CD4-positive, alpha-beta memory T cell (primary cell): ENCODE measurements at places on chromosomes 3 and 15.

GRCh38 chr3:69865925-69866679, 126.8 kb downstream of the MITF start:
- no peak for DNase-seq

DNA sequence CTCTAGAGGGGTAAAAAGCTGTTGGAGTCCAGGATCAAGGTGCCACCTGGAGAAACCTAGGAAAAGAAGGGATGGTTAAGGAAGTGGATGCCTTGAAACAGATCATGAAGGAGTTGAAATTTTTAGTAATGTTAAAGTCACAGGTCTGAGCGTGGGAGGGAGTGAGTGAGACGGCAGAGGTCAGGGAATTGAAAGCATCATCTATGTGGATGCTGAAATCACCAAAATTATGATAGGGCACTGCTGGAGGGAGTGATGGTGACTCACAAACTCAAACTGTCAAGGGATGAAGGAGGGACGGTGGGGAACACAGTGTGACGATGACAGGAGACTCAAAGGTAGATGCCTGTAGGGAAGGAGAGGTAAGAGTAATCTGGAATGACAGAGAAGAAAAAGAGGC, 205.7 kb downstream of the OSBPL10 start:
- no peak for DNase-seq

DNA sequence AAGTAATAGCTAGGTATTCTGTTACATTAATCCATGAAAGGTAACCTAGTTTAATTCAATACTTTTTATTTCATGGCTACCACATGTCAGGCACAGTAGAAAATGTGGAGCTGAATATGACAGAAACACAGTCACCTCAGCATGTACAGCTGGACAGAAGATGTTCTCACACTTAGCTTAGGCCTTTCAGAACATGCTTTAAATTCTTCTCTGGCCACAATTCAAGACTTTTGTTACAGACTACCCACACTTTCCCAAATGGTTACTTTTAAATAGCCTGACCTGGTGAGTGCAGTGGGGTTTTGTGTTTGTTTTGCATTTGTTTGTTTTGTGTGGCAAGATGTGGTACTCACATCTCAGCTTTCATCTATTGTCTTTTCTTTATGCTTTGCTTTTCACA, 1079.5 kb downstream of the IGSF11 start:
- DNase-seq: no peak

GRCh38 chr15:45027220-45027619, 4.2 kb downstream of the SORD start:
- no peak for DNase-seq

DNA sequence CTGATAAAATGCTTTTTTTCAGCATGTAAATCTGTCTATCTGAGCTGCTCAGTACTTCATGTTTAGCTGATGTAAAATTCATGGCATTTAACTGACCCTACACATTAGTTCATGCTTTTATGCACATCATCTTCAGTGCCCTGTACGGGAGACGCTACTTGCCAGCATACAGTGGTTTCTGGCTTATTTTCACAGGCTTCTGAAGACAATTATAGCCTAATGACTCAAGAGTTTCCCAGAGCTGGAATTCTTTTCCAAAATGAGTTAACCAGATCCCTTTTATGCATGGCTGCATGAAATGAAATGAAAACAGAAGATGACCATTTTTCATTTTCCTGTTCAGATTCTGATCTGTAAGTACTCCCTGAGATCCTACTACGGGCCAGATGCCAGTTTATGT, 1061.5 kb downstream of the ROBO2 start:
- DNase-seq: no peak

DNA sequence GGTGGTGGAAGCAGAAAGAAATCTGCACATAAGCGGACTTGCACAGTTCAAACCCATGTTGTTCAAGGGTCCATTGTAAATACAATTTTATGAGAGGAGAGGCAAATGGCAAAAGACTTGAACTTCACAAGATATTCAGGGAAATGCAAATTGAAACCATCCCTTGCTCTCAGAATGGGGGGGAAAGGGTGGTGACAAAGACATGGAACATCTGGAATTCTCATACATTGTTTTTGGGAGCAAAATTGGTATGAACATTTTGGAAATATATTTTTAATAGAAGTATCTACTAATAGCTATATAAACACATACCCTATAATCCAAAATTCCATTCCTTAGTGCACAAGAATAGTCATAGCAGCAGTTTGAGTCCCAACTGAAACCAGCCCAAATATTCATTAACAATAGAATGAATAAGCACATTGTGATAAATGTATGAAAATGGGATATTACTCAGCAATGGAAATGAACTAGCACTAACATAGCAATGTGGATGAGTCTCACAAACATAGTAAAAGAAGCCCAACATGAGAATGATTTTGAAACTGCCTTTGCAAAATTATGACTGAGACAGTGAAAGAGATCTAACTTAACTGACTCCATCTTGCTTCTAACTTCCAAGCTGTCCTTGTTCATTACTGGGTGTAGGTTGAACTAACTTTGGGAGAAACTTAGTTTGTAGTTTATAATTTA, 77.2 kb downstream of the CD200R1L start:
- DNase-seq: no peak

- DNase-seq: no peak
Observed at GRCh38 chr3:70231266-70231701, 81.2 kb downstream of the MDFIC2 start.

GRCh38 chr15:68612979-68613740, 34.4 kb downstream of the CORO2B start:
- no peak for DNase-seq

DNA sequence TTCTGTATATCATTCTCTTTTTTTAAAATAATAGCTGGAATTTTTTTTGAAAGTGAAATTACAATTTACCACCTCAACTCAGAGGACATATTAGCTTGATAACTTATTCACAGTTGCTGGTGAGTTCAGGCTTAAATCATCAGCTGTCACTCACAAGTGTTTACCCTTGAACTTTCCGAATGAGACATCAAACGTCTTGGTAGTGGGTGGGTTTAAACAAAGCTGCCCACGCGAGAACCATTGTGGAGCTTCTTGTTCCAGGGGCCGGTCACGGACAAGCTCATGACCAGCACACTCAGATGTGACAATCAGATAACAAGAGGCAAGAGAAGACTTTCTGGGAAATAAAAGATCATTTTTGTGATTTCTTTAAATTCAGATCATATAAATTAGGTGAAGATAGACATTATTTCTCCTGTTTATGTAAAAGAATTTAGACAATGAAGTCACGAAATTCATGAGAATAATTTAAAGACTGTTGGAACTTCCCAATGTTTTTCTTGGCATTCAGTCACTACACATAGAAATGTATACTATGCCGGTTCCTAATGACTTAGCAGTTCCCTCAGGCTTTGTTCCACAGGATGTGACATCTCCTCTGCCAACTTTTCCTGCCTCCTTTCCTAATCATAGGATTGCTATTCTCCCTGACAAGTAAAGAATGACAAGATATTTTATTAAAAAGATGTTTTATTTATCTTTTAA, 29.3 kb downstream of the BTD start:
- DNase-seq: no peak

GRCh38 chr3:111850537-111850936, 8.5 kb upstream of the PHLDB2 start:
- DNase-seq: no peak

DNA sequence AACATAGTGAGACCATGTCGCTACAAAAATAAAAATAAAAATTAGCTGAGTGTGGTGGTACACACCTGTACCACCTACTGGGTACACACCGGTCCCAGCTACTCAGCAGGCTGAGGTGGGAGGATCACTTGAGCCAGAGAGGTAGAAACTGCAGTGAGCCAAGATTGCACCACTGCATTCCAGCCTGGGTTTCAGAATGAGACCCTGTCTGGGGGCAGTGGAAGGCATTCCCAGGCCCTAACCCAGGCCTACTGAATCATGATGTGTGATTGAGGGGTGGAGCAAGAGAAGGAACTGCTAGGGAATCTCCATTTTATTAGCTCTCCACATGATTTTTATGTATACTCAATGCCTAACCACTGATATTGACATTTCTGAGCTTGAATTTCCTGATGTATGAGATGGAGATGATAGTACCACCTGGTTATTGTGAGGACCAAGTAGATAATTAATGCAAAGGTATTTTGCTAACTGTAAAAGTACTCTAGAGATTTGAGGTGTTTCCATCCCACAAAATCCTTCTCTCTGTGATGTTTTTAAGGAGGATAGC, 169.5 kb upstream of the UMPS start:
- no peak for DNase-seq

DNA sequence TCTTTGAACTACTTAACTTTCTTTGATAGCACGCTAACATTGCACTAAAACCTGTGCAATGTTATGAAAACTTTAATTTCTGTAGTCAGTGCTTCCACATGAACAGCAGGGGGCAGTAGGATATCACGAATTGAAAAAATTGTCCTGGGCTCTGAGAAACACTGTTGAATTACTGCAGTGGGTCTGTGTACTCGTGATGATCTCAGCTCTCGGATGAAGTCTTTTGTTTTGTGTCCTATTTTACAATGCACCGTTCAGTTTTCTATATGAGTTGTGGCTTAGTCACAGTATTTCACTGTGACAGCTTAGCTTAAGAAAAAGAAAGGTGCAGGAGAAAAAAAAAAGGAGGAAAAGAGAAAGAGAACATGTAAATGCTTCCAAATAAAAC, 141.3 kb upstream of the CCDC54 start:
- peak; percentile 66 for DNase-seq

DNA sequence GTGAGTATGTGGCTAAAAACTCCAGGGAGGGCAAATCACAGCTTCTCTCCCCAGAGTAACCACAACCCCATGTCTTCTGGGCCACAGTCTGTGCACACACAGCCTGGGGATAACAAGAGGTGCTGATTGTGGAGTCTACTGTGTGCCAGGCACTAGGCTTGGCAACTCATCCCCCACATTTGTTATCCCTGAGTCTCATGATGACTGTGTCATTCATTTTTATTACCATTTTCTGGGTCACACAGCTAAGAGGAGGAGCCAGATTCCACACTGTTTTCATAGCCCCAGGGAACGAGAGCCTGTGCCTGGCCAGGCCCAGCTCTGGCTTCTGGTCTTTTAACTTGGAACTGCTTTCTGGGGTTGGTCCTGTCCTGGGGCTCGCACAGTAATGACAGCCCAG, 34.5 kb downstream of the ESYT3 start:
- no peak for DNase-seq

DNA sequence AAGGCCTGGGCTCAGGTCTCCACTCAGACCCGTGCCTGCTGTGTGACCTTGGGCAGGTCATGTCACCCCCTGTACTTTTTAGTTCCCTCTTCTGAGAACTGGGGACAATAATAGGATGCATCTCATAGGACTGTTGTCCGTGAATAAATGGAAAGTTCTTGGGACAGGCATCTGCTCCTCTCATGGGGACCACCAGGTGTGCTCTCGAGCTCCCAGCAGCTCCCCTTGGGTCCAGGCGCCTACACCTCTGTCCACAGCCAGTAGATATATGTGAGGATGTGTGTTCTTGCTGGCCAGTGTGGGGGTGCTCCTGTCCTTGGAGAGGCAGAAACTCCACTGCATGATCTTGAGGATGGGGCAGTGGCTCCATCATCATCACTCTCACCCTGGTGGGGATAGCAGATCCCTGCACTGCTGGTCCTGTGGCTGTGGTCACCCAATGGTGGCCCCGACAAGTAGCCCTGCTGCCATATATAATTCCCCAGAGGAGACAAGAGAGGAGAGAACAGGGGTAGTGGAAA, 257.6 kb upstream of the TLE3 start:
- no peak for DNase-seq

- no peak for DNase-seq
Observed at GRCh38 chr3:4409415-4409814, 57.7 kb downstream of the SUMF1 start.

- no peak for DNase-seq
Observed at GRCh38 chr3:149333176-149333859, at the start of gene TM4SF18. Gene TM4SF18, minus strand, starts transcription at chr3:149333636. Its CDS starts 254 bp downstream, at chr3:149333382.

DNA sequence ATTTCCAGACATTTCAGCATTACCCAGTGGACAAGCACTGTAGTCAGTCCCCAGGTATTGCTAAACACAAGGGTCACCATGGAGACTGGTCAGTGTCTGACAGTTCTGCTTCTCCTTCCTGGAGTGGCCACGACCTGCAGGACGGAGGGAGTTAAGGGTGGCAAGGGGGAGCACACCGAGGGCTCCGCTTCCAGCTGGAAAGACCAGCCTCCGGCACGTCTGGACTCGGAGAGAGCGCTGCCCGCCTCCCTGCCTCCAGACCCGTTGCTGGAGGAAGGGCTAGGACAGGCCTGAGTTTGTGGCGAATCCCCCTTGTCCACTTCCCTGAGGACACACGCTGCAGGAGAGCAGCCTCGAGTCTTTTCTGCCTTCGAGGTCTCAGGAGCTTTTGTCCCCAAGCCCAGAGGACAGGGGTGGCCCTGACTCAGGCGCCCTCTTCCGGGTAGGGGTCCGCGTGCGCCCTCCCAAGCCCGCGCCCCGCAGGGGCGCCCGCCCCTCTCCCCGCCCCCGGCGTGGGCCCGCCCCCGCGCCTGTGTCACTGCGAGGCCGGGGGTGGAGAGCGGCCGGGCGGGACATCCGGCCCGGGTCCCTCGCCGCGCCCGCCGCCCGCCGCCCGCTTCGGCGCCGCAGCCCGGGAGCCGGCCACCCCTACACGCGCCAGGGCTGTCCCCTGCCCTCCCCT, at the start of gene CHST14:
Gene CHST14 (plus strand): TSS at position 562 of the 682 bp plus-strand sequence. CDS start 230 bp downstream, outside the sequence.
- DNase-seq: peak; percentile 70

GRCh38 chr3:68892297-68892696, 40.0 kb downstream of the TAFA4 start:
- DNase-seq: no peak

DNA sequence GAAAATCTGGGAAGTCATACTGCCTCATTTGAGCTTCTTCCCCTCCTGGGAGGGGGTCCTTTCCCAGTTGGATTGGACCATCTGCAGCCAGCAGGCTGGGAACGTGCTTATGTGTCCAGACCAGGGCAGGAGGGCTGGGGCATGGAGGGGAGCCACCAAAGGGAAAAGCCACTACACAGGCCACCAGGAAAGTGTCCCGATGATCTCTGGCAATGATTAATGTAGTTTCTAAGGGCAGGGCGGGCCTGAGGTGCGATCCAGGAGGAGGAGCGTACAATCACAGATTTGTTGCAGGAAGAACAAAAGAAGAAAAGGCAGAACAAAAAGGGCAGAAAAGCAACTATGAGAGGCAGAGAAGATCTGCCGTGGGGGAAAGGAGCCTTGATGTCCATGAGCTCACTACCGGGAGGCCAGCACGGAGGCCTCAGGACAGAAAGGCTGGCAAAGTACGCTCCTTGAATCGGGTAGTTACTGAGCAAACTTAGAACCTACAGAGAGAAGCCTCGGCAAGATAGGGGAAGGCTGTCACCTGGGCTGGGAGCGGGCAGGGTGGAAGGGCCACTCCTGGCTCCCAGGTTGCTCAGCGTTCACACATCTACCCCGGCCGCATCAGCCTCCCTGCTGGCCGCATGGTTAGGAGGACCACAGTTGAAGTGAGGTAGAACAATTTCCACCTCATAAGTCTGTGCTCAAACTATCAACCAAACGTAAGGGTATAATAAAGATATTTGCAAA, 79.5 kb upstream of the PCSK6 start:
- DNase-seq: no peak

- DNase-seq: no peak
Observed at GRCh38 chr3:142027735-142028134, 121.6 kb downstream of the TFDP2 start.

DNA sequence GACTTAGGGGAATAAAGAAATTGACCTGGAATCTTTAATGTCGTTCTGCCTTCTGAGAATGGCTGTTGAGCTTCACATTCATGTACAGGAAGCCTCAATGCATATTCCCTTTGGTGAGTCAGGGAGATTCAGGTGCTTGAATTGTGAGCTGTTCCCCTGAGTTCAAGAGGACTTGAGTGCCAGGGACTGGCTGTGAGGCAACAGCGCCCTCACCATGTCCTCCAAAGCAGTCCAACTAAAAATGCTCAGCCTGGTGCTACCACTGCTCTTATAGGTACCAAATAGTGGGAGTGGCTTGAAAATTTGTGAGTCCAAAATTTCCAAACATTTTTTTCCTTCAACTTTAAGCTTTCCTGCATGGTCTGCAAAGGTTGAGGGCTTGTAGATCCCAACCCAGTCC, 54.1 kb downstream of the LEO1 start:
- no peak for DNase-seq
